CD8-positive, alpha-beta memory T cell (primary cell): ENCODE measurements at places on chromosomes 12 and 14. TPM values are rescaled to one million over a fixed set of nuclear protein-coding genes. Genes with fewer than 3 reads are reported as not detected.

Gene TOMM20L
- polyA plus RNA-seq, result not detected

Gene HOXC6
- not detected for polyA plus RNA-seq

Gene SYT1
- not detected for polyA plus RNA-seq

Gene TSPAN11
- not detected for polyA plus RNA-seq

Gene AMHR2
- not detected for polyA plus RNA-seq
